ENCODE measurements at places on chromosomes 3 and 15. TPM values are rescaled to one million over a fixed set of nuclear protein-coding genes. Genes with fewer than 3 reads are reported as not detected.

ZNF385D gene
- total RNA-seq = 15.8 TPM

GRAMD2A gene
- not detected for total RNA-seq

ATP13A4 gene
- total RNA-seq = not detected

CYP1A2 gene
- total RNA-seq = not detected

CYP1A1 gene
- total RNA-seq = 0.54 TPM

SPINK8 gene
- not detected for total RNA-seq

KLHL18 gene
- total RNA-seq = 18.4 TPM

REC114 gene
- not detected for total RNA-seq

CORO2B gene
- total RNA-seq = 4.3 TPM

All from thoracic aorta (tissue), 2 donors.